ENCODE measurements at places on chromosomes 1 and 21.

DNA sequence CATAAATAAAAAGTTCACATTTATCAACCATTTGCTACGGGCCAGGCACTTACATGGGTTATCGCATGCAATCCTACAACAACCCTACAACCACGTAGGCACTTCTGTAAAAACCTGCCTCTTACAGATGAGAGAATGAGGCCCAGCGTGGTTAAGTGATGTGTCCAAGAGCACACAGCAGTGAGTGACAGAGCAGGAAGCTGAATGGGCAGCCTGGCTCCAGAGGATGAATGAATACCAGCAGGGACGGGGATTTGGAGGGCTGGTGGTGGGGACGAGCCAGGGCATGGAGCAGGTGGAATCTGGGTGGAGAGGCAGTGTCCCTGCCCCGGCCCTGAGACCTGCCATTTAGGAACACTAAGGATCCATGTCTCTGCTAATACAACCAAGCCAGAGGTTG is 35.5 kb downstream of the SYF2 start:
- DNase-seq = no peak

DNA sequence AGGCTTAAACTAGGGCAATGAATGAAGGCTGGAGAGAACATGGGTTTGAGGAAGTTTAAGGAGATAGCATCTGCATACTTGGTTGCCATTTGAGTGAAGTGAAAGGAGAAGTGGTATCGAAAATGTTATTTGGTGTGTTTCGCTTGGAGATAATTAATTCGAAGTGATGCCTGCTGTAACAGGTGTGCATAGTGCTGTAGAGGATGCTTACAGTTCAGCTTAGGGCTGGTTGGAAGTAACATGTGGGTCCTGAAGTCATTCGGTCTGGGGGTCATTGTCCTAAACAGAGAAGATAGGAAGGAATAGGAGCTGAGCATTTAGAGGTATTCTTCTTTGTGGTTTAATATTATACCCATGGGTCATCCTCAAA is 301 bp upstream of the NUDT17 start:
- DNase-seq = no peak

DNA sequence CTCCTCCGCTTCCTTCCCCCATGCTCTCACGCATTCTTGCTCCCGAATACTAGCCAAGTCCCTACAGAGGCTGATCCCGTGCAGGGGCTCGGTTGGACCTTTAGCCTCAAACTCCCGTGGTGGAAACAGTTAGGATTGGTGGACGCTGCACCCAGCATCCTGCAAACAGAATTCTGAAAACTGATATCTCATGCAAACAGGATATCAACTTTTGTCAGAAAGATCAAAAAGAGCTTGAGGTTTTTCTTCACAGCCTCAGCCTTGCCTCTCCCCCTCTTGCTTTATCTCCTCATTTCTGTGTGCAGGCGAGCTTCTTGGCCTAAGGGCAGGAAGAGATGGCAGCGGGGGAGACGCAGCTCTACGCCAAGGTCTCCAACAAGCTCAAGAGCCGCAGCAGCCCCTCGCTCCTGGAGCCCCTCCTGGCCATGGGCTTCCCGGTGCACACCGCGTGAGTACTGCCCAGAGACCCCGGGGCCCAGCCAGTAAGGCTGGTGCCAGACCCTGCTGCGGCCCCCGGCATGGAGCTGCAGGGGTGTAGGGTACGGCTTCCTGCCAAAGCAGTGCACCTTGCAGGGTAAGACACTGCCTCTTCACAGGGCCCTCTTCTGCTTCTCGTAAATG is at the start of gene UBASH3A:
TSS of gene UBASH3A (plus strand) at position 292 of the 621 bp plus-strand sequence. CDS start at position 336, 44 bp downstream.
- no peak for DNase-seq

- no peak for DNase-seq
These were observed 16.4 kb upstream of the MAPKAPK2 start for GRCh38 chr1:206668351-206668750.

GRCh38 chr1:8666389-8667167 is 150.9 kb downstream of the RERE start:
- DNase-seq = no peak

GRCh38 chr1:218463194-218464156 is 118.3 kb downstream of the TGFB2 start:
- no peak for DNase-seq

DNA sequence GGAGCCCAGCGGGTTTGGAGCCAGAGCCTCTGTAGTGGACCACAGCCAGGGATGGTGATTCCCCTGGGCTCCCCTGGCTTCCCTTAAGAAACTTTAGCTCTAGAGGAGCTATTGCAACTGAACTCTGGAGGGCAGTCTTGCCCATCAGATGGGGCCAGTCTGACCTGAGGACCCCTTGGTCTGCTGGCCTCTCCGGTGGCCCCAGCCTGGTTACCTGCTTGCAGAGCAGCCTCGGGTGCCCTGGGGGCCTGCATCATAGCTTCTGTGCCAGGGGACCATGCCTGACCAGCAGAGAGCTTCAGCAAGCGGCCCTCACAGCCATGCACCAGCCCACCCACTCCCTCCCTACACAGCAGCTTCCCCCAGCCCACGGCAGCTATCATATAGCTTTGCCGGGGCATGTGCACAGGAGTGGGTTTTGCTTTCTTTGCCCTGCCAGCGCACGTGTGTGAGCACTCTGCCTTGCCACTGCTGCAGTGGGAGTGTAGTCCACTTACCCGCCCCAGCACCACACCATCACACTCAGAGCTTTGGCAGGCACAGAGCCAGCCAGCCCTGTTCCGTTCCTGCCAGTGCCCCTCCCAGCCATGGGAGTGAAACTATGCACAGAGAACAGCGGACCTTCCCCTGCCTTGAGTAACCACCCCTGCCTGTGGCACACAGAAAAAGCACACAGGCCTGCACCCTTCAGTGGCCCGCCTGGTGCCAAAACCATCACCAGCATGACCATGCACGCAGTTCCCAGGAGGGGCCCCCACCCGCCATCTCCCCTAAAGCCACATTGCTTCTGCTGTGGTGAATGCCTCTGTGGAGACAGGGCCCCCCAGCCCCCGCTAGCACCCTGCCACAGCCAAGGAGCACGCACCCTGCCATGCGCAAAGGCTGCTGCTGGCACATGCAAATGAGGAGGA is 442.9 kb upstream of the NEGR1 start:
- no peak for DNase-seq

DNA sequence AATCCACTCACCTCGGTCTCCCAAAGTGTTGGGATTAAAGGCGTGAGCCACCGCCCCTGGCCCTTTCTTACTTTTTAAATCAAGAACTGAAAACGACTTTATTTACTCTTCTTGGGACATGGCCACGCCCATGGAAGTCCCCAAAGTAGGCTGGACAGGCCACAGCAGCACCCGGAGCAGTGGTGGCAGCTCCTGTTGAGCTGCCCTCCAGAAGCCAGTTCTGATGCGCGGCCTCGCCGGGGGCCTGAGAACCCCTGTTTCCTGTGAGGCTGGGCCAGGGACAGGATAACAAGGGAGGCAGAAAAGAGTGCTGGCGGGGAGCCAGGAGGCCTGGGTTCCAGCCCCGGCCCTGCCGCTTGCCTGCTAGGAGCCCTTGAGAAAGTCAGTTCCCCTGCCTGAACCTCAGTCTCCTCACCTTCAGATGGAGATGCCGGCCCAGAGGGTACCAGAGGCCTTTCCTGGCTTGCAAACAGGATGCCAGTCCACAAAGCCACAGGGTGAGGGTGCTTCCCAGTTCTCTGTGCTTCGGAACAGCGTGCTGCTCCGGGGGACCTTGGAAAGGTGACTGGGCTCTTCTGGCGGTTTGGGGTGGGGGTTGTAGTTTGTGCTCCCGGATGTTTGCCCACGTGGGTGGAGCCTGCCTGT is 59.4 kb downstream of the RUNX3 start:
- no peak for DNase-seq

GRCh38 chr1:177091040-177091439 is 73.5 kb downstream of the ASTN1 start:
- no peak for DNase-seq

GRCh38 chr21:26945916-26946675 is 20.8 kb downstream of the ADAMTS5 start:
- no peak for DNase-seq

DNA sequence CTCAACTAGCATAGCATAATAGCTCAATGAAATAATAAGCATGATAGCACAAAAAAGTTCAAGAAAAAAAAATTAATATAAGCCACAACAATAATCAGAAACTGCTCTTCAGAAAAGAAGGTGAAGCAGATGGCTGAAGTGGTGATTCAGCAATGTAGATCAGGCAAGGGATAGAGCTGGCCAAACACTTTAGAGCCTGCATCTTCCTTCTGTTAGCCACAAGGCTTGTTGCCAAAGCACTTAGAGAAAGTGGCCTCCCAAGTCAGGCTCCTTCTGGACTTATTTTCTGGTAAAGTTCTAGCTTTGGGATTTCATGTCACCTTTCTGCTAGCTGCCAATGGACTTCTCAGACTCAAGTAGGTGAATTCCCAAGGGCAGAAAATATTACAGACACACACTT is 60.3 kb upstream of the C1orf87 start:
- peak; percentile 43 for DNase-seq

DNA sequence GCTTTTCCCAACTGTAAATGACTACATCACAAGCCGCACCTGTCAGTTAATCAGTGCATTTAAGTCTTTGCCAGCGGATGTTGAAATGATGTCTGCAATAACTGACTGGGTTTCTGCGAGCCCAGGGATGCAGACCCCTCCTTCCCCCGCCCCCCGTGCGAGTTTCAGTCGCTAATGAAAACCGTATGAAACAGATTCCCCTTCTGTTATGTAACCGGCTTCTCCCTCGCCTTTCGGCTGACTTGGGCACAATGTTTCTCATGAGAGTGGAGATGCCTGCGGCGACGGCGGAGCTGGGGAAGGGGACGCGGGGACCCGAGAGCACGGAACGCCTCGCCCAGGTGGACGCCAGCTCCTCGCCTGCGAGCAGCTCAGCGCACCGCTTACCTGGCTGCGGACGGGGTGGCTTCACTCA is 753 bp downstream of the KCNJ6 start:
- DNase-seq = no peak

GRCh38 chr1:157682710-157683437 is 17.7 kb downstream of the FCRL3 start:
- no peak for DNase-seq

DNA sequence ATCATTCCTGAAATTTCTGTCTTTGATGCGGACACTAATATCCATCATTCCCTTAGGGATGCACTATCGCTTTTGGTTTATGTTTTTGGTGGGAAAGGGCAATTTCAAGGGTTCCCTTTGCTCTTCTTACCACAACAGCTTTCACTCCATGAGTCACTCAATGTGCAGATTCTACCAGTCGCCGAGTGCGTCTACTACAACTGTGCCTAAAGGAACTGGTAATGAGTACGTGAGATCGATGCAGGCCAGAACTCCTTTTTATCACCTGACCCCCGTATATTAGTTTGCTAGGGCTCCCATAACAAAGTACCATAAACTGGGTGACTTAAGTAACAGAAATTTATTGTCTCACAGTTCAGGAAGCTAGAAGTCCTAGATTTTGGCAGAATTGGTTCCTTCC is 27.5 kb upstream of the TMEM54 start:
- no peak for DNase-seq

- no peak for DNase-seq
These were observed 4.6 kb downstream of the GPSM2 start for GRCh38 chr1:108881369-108881768.
